ENCODE measurements at places on chromosomes 1 and 21.

- no peak for DNase-seq
These were observed 71.3 kb downstream of the PIK3R3 start for GRCh38 chr1:46061146-46061545.

- no peak for DNase-seq
These were observed 194.3 kb upstream of the RGS18 start for GRCh38 chr1:191963781-191964455.

- DNase-seq, result no peak
These were observed 23.5 kb upstream of the PRELP start for GRCh38 chr1:203451836-203452784.

DNA sequence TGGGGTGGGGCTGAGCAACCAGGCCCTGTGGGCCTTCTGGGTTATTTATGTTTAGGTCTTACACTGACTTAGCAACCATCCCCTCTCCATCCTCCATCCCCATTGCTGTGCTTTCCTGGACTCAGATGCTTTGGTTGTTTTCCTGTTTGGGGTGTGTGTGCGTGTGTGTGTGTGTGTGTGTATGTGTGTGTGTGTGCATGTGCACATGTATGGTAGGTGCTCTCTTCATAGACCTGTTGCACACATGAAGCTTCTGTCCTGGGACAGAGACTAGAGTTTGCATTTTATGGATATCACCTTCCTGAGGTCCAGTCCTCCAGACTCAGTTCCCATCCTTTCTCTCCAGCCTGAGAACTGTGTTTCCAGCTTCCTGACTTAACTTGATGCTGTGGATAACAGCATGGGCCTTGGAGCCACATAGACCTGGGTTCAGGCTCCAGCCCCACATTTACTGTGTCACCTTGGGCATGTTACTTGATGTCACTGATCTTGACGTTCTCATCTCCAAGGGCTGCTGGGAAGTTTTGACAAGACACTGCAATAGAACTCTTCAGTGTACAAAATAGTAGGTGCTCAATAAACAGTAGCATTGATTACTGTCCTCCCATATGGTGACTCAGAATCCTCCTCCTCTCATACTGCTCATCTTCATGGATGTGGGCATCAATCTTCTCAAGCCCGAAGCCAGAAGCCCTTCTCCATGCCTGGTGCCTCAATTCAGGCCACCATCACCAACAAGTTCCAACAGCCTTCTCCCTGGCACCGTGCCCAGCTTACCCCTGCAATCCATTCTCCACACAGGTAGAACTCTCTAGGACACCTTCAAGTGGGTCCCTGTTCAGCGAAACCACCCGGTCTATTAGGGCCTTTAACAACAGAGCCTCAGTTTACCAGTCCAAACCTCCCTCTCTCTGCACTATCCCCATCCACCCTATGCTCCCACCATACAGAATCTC is 181.8 kb upstream of the EDN2 start:
- no peak for DNase-seq

DNA sequence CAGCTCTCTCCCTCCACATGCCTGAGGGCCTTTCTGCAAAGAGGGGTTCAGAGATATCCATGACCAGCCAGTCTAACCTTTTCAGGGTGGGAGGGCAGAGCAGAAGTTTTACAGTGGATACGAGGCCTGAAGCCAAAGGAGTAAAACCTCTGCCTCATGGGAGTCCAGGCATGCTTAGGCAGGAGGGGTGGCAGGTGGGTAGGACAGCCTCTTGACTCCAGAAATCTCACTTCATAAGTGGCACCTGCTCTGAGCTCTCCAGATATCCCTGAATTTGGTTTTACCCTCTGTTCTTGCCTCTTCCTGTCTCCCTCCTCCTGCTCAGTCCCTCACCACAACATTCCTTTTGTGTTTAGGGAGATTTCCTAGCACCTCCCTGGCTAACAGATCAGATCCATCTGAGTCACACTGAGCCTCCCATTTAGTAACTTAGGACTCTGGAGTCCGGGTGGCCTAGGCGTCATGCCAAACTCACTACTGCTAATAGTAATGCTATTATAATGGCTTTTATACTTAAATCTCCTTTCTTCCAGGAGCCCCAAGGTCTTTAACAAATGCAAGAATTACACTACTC is 201.0 kb downstream of the HS2ST1 start:
- no peak for DNase-seq

DNA sequence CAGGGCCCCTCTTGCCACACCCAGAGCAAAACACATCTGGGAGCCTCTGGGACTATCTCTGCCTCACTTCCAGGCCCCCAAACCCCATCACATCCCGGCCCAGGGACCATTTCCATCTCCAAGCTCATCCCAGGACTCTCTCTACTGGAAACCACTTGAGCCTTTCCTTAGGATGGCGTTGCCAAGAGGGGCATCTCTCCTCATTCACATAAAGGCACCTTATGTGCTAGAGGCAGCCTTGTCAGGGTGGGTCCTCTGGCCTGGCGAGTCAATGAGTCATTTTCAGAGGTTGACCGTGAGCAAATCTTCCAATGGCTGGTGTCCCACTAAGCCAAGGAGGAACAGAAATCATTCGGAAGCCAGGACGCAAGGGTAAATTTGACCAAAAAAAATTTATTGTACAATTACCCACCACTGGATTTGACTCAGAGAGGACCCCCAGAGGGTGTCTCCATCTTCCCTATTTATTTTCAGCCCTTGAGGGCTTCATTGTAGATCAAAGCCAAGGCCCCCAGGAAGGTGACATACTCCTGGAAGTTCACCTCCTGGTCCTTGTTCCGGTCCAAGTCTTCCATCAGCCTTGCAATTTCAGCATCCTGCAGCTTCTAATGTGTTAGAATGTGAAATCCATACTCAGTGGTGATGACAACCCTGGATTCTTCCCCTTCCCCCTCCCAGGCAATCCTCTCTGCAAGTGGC is 1.4 kb downstream of the S100A6 start:
- DNase-seq, result no peak

DNA sequence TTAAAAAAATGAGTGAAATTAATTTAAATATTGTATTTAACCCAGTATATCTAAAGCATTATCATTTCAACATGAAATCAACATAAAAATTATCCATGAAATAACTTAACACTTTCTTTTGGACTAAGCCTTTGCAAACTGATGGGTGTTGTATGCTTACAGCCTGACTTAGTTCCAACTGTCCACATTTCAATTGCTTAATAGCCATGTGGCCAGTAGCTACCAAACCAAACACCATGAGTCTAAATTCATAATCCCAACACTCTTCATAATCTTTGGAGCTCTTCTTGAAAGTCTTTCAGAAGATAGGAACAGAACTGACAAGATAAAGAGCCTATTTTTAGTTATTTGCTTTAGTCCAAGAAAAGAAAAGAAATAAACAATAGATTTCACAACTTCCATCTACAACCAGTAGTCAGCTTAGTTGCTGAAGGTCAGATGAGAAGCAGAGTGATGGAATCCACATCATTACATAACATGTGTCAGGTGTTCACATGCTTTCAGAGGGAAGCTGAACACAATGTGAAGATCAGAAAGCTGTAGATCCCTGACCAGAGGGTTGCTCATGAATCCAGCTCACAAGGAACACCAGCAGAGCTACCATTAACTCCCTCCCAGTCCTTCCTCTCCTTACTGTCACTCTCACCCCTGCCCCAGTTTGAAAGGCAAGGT is 144.0 kb upstream of the ZNF648 start:
- DNase-seq, result no peak

DNA sequence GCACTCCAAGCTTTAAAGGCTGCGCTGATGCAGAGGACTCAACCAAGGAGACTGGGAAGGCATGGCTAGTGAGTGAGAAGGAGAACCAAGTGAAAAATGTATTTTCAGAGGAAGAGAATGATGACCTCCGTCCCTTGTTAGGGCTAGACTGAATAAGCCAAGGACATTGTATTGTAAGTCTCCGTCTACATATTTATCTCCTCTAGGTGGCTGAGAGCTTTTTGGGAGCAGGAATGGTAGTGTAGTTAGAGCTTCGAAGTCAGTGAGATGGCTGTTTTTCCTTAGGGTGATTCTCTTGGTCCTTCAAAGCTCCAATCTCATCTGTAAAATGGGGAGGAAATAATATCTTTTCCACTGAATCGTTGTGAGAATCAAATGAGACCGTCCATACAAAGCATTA is 37.6 kb downstream of the ZBTB40 start:
- no peak for DNase-seq

- DNase-seq, result no peak
These were observed 48.8 kb downstream of the TENT5C start for GRCh38 chr1:117654493-117655219.

GRCh38 chr1:219324629-219325367 is 151.1 kb downstream of the LYPLAL1 start:
- no peak for DNase-seq

- DNase-seq, result no peak
These were observed 14.9 kb downstream of the ATP1A4 start for GRCh38 chr1:160166166-160166868.

DNA sequence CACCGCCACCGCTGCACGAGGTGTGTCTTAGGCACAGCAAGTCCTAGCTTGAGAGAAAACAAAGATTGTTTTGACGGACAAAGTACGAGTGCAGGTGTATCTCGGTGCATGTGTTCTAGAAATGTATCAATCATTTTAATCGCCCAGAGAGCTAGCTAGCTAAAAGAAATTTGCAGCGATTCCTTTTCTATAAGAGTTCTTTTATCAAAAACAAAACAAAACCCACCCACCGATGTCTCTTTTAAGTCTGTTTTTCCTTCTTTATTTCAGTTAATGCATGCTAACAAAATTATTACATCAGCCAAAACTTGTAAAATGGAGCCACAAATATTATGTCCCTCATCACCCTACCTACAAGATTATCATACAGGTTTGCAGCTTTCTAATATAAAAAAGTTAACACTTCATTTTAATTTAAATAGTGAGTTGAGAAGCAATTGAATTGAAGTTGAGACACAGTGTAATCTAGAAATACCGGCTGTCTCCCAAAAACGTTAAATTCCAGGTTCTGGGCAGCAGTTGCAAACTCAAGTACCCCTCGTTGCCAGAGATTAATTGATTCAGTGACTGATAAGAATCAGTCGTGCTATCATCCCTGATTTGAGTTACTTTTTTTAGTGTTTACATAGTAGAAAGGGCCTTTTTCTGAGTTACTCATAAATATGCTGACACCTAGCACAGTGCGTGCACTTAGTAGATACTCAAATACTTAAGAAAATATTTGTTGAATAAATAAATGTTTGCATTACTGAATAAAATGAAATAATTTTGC is 1.5 kb upstream of the SYDE2 start:
- no peak for DNase-seq

GRCh38 chr1:161068306-161069234 is 1.1 kb downstream of the ARHGAP30 start:
- DNase-seq, result no peak

DNA sequence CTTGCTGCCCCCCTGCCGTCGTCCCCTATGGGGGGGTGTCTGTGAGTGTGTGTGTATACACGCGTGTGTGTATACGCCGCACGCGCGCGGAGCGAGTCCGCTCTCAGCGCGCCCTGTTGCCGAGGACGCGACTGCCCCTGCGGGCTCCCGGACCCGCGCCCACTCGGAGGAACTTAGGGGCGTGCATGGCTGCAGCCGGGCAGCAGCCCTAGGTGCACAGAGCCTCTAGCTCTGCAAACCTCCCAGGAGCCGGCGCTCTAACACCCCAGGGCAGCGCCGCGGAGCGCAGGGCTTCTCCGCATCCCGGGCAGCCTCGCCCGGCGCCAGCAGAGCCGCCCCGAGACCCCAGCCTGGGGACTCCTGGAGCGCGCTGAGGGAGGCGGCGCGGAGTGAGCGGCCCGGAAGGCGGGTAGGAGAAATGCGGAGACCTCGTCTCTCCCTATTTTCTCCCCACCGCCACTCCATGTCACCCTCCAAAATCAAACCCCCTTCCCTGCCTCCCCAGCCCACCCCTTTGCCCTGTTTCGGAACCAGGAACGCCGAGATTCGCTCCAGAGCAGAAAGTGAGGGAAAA is 574 bp downstream of the ITPKB start:
- DNase-seq, result no peak

GRCh38 chr1:59025201-59025600 is 241.4 kb upstream of the JUN start:
- DNase-seq, result no peak

DNA sequence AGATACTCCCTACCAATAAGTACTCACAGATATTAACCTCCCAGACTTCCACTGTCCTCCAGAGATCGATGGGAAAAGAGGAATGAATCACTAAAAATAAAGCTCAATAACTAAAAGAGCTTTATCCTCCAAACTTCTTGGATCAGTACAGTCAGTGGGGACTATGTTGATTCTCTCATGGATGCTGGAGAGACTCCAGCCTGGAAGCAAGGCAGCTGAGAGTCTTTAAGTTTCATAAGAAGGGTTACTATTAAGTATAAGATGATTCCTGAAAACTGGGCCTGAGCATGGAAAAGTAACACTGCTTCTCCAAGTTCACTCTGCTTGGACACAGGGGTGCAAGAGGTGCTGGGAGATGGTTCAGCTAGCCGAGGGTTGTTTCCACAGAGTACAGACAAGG is 6.2 kb upstream of the DDR2 start:
- DNase-seq, result no peak

GRCh38 chr1:119141020-119141424 is 569 bp upstream of the WARS2 start:
- DNase-seq, result no peak

Data from osteocyte (in vitro differentiated cells).